H9 (cell line): ENCODE measurements at places on chromosomes 3 and 15. TPM values are rescaled to one million over a fixed set of nuclear protein-coding genes. Genes with fewer than 3 reads are reported as not detected.

Gene NPHP3
- 9.4 and 10.8 TPM in 2 replicates for total RNA-seq

Gene ACSBG1
- 2.2 and 3.2 TPM in 2 replicates for total RNA-seq

Gene ACKR4
- total RNA-seq: not detected in 2 replicates

Gene SMARCC1
- 268 and 274 TPM in 2 replicates for total RNA-seq

Gene FETUB
- not detected in 2 replicates for total RNA-seq

Gene KIF23
- 55.4 and 57.2 TPM in 2 replicates for total RNA-seq

Gene STRIT1
- 0.26 TPM in 1 of 2 replicates, not detected in the other for total RNA-seq

Gene RPL32
- total RNA-seq: 1,982 and 2,021 TPM in 2 replicates

Gene PRSS50
- 0.24 and 0.59 TPM in 2 replicates for total RNA-seq

Gene ITIH4
- 3.0 and 3.4 TPM in 2 replicates for total RNA-seq

Gene CD86
- total RNA-seq: not detected in 2 replicates

Gene LSAMP
- 0.66 and 0.90 TPM in 2 replicates for total RNA-seq

Gene CCRL2
- total RNA-seq: not detected in 2 replicates

Gene SLC12A1
- 0.04 and 0.07 TPM in 2 replicates for total RNA-seq

Gene SHC4
- 0.26 and 0.55 TPM in 2 replicates for total RNA-seq

Gene GABRR3
- total RNA-seq: not detected in 2 replicates

Gene CAMP
- total RNA-seq: not detected in 2 replicates

Gene IL5RA
- not detected in 2 replicates for total RNA-seq

Gene BSN
- 1.9 and 2.4 TPM in 2 replicates for total RNA-seq

Gene SYNPR
- 0.17 and 0.64 TPM in 2 replicates for total RNA-seq

Gene ARIH2
- total RNA-seq: 114 and 122 TPM in 2 replicates

Gene ELL3
- total RNA-seq: 6.4 and 7.2 TPM in 2 replicates

Gene C3orf22
- total RNA-seq: not detected in 2 replicates

Gene NR2E3
- 0.31 and 0.35 TPM in 2 replicates for total RNA-seq

Gene POTEB3
- total RNA-seq: not detected in 2 replicates
